ENCODE measurements at places on chromosomes 1 and 21. TPM values are rescaled to one million over a fixed set of nuclear protein-coding genes. Genes with fewer than 3 reads are reported as not detected.

Gene GJB3
- 233 TPM for total RNA-seq

- no peak for DNase-seq
These were observed 55.2 kb upstream of the SELENON start for GRCh38 chr1:25744636-25745425.

DNA sequence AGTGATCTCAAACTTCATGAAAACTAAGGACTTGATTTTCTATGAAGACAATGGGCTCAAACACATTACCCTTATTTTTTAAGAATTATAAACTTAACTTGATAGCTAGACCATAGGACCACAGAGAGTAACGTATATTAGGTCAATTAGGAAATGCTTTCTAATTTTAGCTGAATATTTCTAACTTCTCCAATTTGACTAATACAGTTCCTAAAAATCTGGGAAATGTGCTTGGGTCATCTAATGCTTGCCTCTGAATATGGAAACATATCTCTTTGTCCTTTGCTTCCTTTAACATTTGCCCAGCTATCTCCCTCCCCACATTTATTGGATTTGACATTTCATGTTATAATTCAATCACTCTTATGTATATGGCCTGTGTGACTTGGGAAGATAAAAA lies 141.4 kb downstream of the LHX8 start:
- no peak for DNase-seq

DNA sequence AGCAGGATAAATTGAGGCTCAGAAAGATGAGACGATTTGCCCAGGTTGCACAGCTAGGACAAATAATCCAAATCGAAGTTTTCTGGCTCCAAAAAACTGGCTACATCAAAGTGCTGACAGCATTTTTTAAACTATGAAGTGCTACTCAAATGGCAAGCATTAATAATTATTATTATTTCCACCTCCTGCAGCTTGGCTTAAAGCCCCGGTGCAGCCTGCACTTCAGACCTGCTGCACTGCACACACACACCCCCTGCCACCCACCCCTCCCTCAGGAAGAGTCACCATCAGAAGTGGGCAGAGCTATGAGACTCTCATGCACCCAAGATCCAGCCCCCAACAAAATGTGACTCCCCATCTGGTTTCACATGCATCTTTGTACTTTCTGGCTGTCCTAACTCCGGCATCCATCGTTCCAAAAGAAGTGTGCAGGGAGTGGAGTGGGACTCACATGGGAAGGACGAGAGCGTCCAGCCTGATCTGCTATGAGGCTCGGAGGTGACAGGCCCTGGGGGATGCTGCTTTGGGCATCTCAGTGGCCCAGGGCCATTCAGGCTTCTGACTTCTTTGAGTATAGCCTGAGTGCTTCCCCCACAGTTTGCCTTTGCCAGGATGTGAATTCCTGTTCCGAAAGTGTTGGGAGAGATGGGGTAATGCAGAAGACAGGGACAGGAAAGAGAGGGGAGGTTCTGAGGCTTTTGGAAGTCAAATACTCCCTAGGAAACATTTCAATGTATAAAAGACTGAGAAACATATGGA lies 65.0 kb upstream of the FAM20B start:
- DNase-seq, result no peak

DNA sequence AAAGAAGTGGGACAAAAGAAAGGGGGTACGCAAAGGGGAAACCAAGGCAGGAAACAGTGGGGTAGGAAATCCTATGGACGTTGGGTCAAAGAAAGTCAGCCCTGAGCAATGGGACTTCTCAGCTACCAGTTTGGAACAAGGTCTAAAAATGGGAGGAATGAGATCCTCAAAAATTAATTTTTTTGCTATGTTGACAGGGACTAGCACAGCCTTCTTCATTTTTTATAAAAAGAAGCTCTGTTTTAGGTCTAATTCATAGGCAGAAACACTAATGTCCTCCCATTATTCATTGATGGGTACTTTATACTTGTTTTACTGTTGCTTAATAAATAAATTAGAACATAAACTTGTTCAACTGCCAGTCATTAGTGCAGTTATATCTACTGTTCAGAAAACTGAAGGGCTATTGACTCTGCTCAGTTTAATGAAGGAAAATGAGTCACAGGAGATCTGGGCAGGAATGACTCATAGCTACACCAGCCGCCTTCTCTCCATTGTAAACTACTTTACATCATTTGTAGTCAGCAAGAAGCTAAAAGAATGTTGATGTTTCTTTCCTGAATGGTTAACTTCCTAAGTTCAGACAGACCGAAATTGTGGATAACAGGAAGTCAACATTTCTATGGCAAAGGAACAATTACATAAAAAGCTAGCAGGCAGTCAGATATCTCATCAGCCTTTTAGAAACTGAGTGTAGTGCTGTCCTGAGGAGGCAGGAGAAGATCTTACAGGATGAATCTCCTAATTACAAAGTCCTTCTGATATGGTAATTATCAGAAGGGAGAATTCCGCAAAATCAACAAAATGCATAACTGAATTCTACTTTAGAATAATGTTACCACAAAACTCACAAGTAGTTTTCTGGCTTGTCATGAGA lies 356.4 kb upstream of the PKN2 start:
- DNase-seq, result no peak

GRCh38 chr21:34790341-34790740 lies 121.5 kb downstream of the CLIC6 start:
- DNase-seq, result no peak
